Activated CD8-positive, alpha-beta T cell treated with anti-CD3 and anti-CD28 coated beads, Interleukin-2, amount 10 ng/mL, durations not matched to agents 7 days and 5 days (primary cell): ENCODE measurements at places on chromosomes 2 and 18.

DNA sequence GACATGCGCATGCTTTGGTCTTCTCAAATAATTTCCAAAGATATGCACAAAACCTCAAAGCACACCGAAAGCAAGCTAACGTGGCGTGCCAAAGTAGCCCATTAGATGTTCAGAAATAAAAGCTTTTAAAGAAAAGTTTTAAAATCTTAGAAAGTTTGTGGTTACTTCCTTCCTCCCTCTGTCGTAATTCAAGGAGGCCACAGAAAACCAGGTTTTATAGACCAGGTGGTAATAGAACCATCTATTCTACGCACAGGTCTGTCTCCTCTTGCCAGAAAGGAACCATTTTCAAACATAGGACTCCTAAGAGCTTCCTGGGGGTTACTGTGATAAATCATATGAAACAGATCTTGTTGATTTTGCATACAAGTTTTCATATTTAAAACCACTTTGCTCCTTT is 487.2 kb downstream of the ARHGAP15 start:
- no peak for DNase-seq

GRCh38 chr18:74796841-74797576 is 199.3 kb downstream of the ZNF407 start:
- no peak for DNase-seq

GRCh38 chr2:110865188-110865587 is 132.8 kb downstream of the ACOXL start:
- DNase-seq: peak; percentile 53

GRCh38 chr18:75129717-75130477 is 79.0 kb downstream of the PTGR3 start:
- no peak for DNase-seq

DNA sequence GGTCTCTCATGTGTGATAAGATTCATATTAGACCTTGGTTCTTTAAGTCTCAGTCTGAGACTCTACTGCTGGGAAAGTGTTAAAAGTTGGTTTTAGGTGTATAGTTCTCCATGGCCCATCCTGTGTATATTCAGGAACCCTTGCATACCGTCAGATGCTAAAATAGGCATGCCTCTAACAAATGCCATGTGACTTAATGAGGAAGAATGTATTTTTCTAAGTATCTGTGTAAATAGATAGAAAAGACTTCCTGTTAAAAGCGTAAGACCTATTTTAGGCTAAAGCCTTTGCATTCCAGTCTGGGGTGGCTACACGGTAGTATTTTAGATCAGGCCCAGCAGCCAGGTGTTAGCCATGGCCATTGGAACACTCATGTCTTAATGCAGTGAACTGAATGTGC is 73.3 kb downstream of the RHBDD1 start:
- DNase-seq: no peak

GRCh38 chr2:68091439-68092034 is 28.7 kb upstream of the C1D start:
- no peak for DNase-seq

- no peak for DNase-seq
Observed at GRCh38 chr18:50104421-50104820, 90.5 kb downstream of the MYO5B start.

DNA sequence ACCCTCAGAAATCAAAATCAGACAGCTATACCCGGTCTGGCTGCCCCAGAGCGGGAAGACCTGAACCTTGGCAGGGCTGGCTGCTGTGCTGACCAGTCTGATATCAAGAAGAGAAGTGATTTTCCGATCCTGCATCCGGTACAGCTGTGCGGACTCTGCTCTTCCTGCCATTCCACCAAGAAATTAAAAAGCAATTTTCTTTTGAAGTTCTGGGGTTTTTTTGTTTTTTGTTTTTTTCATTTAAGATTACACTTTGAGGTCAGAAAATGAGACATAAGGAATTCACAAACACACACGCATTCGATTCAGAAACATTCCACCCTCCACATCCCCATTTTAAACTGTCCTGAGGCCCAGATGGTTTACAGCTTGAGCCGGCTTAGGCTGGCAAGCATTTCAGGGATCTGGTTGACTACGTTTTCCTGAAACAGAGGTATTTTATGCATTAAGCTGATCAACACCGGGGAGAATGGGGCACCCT is 156.5 kb downstream of the COL6A3 start:
- no peak for DNase-seq

- DNase-seq: no peak
Observed at GRCh38 chr2:221169724-221170123, 402.4 kb downstream of the EPHA4 start.

DNA sequence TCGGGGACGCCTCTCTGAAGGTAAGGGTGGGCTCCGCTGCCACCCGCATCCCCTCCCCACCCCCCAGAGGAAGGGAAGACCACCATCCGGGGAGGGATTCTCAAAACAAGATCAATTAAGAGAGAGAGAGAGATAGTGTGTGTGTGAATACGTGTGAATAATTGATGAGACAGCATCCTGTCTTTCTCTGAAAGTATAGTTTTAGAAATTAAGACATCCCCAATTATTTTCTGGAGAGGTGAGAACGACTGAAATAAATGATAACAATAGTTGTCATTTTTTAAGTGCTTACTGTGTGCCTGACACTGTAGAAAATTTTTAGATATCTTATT is 751 bp downstream of the IL18R1 start:
- DNase-seq: no peak

GRCh38 chr2:45496869-45497268 is 114.2 kb downstream of the SRBD1 start:
- no peak for DNase-seq

- no peak for DNase-seq
Observed at GRCh38 chr2:174563530-174564282, 33.9 kb downstream of the WIPF1 start.

DNA sequence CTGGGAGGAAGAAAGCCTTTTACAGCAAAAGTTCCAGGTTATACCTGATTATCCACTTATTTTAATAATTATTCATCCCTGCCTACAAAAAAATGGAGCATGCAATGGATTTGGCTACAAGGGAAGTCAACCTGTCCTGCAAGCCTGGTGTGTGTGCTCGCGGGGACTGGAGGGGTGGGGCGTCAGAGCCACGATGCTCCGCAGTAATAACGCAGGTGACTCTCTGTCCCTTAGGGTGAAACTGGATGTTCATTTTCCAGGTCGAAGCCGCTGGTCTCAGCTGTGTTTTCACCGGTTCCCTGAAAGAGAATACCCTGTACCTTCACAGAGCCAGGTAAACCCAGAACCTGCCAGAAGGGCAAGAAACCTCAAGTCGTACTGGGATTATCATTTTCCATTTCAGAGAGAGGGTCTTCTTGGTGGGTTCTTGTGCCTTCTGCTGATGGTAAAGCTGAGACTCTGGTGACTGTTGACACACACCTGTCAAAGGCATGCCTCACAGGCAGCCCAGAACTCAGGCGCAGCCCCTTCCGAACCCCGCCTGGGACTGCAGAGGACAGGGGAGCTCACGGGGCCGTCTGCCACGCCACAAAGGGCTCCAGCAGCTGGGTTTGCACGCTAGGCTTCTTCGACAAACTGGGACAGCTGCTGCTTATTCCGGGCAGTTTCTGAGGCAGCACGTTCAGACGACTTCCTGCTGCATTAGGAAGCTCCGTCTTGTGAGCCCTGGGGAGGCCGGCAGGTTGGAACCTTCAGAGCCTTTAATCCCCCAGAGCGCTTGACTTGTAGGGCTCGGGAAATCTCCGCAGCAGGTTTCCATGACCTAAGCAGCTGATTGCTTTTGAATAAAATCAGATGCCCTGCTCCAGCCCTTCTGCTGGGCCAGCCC is 58.6 kb downstream of the KCNG2 start:
- DNase-seq: peak; percentile 24

- peak; percentile 88 for DNase-seq
Observed at GRCh38 chr18:2655178-2655953, at the start of gene SMCHD1. Gene SMCHD1 (plus strand): TSS chr18:2655726. CDS start chr18:2656076, 350 bp downstream.

DNA sequence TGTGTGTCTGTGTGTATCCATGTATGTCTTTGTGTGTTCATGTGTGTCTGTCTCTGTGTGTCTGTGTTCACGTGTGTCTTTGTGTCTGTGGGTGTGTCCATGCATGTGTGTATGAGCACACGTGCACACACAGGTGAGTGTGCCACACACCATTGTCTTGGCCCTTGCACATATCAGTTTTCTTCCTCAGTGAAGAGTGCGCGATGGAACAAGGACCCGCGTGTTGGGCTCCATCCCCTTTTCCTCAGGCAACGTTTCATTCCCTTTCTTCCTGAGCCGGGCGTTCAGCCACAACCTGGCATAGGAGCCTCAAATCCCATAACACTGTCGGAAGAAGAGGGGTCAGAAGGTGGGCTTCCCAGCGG is 74.3 kb downstream of the PTGR3 start:
- DNase-seq: no peak

DNA sequence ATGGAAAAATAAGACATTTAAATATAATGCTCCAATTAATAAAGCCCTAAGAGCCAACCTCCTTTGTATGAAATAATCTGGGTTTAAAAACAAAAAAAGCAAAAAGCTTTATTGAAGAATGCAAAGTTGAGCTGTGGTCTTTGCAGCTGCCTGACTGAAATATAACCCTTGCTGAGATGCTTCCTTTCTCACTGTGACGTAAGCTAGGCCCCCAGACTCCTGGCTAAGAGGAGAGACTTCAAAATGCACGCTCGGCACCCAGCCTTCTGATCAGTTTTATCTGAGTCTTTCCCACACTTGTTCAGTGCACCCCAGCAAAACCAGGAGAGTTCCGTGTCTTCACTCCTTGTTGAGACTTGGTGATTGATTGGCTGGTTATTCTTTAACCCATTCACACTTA is 115.3 kb downstream of the BCL11A start:
- DNase-seq: no peak

DNA sequence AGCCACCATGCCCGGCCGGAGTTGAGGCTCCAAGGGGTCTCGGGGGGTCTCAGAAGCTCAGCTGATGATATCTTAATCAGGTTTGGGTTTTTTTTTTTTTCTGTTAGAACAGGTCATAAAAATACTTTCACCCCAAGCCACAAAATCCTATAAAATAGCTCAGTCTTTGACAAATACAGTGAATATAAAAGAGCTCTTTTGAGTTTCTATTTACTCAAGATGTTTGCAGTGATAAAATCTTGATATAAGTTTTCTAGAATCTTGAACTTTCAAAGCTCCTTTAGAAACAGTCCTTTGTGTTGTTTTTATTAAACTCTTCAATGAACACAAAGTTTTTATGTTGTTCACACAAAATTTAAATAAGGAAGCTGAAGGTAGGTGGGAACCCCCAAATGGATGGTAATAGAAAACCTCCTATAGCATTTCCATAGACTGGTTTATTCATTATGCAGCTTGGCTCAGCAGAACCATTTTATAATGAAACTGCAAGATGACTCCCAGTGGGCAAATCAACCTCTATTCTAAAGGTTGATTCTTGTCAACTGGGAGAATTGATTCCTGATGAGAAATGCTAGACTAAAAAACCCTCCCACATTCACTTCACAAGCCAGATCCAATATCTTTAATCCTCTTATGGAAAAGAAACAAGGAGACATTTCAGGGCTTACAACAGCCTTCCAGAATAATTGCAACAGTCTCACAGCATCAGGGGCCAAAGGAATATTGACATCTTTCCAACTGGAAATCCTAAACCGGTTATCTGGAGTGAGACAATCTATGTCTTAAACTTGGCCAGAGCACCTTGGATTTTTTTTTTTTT is 13.6 kb upstream of the NARS1 start:
- no peak for DNase-seq

DNA sequence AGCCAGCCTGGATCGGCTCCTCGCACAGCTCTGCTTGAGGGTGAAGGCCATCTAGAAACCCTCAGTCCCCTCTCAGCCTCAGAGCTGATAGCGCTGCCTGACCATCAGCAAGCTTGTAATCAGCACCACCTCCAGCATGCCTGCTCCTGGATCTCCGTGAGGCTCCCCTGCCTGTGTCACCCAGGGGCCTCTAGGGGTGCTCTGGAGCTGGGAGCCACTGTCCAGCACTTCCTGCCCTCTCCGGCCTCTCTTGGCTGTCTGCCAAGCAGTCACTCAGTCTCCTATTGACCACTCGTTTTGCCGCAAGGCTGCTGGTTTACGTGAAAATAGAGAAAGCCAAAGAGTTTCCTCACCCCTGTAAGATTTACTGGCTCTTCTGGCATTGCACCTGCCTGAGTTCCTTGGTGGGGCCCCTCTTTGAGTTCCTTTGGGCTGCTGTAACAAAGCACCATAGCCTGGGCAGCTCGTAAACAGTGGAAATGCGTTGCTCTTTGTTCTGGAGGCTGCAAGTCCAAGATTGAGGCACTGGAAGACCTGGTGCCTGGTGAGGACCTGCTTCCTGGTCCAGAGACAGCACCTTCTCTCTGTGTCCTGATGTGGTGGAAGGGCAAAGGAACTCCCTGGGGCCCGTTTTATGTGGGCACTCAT is 17.9 kb downstream of the CAPN10 start:
- DNase-seq: no peak

GRCh38 chr2:193462411-193462810 is 1267.7 kb upstream of the TMEFF2 start:
- no peak for DNase-seq

GRCh38 chr2:167689444-167689843 is 558.0 kb downstream of the STK39 start:
- no peak for DNase-seq

GRCh38 chr18:51192696-51193095 is 4.8 kb downstream of the MEX3C start:
- no peak for DNase-seq

- no peak for DNase-seq
Observed at GRCh38 chr2:170335351-170335750, 157.4 kb downstream of the MYO3B start.

- no peak for DNase-seq
Observed at GRCh38 chr2:86123328-86123925, 17.4 kb downstream of the PTCD3 start.

- DNase-seq: no peak
Observed at GRCh38 chr2:202249521-202250253, 11.3 kb upstream of the SUMO1 start.

DNA sequence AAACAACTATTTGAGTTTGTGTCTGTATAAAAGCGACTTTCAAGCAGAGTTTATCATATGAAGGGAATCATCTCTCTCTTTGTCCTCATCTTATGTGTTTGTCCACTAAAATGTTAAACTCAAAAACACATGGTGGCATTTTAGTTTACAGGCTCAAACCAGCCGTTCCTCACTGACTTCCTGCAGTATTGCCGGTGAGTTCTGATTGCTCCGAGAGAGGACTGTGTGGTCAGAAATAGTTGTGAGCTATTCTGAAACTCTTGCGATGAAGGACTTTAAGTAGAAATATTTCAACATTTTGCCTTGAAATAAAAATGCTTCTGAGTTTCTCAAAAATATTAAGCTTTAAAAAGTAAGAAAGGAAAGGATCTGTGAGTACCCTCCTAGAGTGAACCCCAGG is 163.2 kb upstream of the CAVIN2 start:
- no peak for DNase-seq
